ENCODE measurements at places on chromosomes 16 and 17.

- no peak for DNase-seq
These were observed 5.4 kb downstream of the GFOD2 start for GRCh38 chr16:67713647-67714273.

DNA sequence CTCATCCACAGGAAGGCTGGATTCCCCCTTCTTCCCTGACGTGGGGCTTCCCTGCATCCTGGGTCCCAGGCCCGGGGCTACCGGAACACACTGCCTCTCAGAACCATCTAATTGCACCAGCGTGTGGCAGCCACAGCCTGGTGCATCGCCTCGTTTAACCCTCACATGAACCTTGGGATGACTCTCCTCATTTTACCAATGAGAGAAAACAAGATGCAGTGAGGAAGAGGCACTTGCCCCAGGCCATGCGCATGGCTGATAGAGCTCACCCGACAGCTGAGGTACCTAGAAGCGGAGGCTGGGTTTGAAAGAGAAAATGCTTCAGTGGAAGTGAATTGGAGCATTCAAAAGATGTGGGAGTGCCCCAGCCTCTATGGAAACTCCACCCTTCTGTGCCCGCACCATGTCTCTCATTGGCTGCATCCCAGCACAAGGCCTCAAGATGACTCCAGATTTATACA, 162.3 kb downstream of the KATNIP start:
- DNase-seq: no peak

DNA sequence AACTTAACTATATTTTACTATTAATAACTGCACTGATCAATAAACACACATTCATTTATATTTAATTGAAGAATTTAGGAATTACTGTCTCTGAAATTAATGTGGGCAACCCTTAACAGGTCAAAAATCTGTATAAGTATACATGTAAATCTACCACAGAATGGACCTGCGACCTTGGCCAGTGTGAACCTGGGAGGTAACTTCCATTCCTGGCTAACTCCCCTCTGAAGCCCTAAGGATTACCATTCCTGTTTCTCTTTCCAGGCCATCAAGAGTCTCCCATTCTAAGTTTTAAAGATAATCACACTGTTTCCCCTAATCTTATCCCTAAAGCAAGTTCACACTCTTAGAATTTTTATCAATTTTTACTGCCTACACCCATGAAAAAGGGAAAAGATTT, 58.1 kb downstream of the SMURF2 start:
- no peak for DNase-seq

DNA sequence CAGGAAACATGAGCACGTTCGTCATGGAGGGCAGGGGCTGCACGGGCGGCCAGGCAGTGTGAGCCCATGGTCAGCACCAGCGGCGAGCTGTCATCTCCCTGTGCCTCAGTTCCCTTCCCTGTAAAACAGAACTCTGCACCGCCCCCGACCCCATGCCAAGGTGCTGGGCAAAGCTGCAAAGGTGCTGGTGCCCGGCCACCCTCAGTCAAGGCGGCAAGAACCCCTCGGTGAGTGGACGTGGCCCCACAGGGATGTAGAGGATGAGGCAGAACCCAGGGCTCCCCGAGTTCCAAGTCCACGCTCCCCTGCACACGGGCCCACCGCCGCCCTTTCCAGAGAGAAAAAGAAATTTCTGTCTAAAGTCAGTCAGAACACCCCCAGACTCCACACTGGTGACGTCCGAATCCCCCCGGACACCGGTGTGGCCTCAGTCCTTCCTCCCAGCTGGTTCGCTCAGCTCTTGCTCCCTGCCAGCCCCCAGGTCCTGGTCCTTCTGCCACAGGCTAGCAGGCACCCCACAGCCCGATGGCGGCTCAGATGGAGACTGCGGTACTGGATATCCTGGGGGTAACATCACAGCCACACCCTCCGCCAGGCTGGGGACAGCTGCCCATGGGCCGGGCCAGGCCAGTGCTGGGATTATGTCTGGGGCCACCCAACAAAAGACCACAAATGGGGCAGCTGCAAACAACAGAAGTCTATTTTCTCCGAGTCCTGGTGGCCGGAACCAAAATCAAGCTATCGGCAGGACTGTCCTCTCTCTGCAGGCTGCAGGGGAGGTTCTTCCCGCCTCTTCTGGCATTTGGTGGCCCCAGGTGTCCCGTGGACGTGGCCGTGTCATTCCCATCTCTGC, 14.4 kb upstream of the BAHCC1 start:
- no peak for DNase-seq

DNA sequence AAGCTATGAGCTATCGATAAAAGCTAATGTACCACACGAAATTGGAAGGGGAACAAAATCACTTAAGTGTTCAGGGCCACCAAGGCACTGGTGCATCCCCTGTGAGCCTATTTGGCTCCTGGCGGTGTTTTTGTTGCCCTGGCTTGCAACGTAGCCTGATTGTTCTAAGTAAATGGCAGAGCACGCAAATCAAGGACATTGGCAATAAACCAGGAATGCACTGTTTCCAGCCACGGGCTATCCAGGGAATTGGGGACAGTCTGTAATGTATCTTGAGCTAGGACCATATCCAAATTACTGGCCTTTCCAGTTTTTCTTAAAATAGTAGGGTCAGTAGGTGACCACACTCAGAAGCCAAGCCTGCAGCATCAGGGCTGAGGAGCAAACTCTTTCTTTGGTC, 734.0 kb downstream of the MAF start:
- DNase-seq: no peak

Data from stimulated activated CD8-positive, alpha-beta memory T cell treated with anti-CD3 and anti-CD28 coated beads, Interleukin-4, amount 100 ng/mL, for 1 hour (primary cell).